Stimulated activated CD4-positive, alpha-beta T cell treated with anti-CD3 and anti-CD28 coated beads, Interleukin-4, amount 100 ng/mL, for 4 hours (primary cell): ENCODE measurements at places on chromosomes 2 and 18.

- DNase-seq, result no peak
These were observed 33.0 kb upstream of the ODC1 start for GRCh38 chr2:10481055-10481665.

DNA sequence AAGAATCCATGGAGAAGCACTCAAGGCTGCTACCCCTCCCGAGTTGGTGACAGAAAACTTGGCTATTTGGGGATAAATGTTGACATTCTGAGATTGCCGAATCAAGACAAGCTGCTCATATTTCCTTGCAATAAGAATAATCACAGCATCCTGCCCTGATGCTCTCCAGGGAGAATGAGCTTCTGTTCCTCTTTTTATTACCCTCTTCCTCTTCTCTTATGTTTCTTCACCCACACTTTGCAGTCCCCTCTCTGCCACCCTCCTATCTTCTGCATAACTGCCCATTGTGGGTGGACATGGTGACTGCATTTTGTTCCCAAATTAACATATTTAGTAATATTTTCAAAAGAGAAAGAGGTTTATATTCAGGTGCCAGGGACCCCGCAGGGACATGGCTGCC, 11.9 kb upstream of the MSGN1 start:
- no peak for DNase-seq

- no peak for DNase-seq
These were observed 15.6 kb upstream of the ACTG2 start for GRCh38 chr2:73877071-73877802.

DNA sequence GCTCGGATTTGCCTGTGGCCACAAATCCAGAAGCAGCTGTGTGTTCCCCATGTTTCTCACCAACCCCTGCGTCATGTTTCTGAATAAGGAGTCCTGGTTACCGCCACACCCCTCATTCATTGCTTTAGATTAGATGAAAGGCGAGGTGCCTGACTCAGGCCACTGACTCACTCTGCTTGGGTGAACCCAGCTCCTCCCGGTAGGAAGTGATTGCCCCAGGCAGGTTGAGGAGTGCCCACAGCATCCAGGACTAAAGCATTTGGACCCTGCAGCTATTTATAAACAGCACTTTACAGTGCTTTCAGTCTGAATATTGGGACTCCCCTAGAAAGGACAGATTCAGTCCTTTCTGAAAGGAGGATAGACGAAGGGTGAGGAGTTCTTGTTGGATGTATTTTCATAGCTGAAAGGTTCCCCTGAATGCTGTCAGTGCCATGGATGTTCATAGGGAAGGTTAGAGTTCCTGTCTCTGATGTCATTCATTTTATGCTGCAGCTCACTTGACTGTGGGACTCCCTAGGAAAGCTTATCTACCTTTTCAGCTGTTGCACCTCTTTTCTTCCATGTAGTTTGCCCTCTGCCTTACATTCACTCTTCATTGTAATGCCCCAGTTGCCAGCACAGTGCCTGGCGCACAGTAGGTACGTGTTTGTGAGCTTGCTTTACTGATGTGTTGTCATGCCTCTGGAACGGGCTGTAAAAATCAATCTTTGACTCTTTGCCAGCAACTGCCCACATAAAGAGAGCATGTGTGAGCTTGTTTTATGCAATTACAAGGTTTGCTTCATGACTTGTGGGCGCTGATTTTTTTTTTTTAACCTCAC, 14.9 kb downstream of the ITGA6 start:
- peak; percentile 76 for DNase-seq

- peak; percentile 16 for DNase-seq
These were observed 110.5 kb downstream of the TCF4 start for GRCh38 chr18:55477499-55477859.

DNA sequence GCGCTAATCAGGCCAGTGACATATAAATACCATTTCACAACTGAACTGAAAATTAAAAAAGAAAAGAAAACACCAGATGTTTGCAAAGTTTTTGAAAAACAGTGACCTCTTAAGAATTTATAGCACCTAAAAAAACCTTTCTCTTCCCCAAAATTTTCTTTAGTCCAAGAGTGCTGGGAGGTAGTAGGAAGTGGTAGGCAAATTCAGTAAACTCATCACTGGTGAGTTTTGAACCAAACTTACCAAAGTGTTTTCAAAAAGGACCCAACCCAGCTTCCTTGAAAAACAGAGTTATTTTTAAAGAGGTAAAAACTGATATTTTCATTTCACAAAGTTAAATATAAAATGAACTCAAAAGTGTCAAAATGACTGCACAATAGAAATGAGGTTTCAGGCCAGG, 90.4 kb downstream of the TMEM247 start:
- no peak for DNase-seq

DNA sequence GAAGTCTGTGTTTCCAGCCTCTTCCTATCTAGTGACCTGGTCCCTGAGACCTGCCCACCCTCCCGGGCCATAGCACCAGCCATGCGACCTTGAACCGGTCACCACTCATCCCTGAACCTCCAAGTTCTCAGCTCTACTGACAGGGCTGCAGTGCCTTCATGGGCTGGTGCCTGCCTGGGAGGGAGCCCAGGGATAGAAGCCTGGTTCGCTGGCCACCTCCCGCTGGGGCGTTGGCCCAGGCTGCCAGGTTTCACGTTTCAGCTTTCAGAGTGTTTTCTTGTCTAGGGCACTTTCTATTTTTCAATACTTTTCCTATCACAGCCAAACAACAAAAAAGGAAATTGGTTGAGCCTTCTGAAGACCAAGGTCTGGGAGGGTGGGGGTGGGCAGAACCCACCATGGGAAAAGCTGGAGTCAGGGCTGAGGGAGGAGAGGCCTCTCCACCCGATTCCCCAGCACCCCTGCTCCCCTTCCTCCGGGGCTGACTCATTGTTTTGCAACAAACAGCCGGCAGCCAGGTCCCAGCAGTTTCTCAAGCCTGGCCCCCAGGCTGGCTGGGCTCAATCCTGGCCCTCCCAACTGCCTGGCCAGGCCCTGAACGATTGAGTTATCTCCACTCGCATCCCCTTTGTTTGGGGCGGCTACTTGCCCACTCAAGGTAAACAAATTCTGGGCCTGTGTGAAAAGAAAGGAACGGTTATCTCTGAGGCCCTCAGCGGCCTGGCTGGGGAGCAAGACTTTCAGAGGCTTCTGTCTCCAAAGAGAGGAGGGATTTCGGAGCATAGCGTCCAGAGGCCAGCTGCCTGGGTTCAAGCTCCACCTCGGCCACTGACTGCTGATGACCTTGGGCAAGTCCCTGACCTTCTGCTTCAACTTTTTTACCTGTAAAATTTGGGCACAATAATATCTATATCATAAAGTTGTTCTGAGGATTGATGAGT, 47.5 kb downstream of the ZFP36L2 start:
- no peak for DNase-seq

DNA sequence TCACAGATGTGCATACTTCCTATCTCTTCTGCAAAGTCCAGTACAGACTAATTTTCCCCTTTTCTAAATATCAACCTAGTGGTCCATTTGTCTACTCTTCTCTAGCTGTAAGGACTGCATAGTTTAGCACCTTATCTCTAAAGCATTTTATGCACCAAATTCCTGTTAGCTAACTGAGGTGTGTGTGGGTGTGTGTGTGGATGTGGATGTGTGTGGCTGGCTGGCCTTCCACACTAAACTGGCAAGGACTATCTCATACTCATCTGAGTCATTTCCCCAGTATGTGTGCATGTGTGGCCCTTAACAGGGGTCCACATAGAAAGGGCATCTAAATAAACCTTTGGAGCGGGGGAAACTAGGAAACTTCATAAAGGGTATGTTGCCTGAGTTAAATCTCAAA, 139.6 kb downstream of the TTC32 start:
- no peak for DNase-seq

- DNase-seq, result no peak
These were observed 23.3 kb upstream of the USP14 start for GRCh38 chr18:135045-135444.

GRCh38 chr2:128384956-128385355, 66.3 kb upstream of the HS6ST1 start:
- DNase-seq, result no peak

GRCh38 chr2:57497489-57498096, 549.0 kb upstream of the VRK2 start:
- DNase-seq, result no peak

DNA sequence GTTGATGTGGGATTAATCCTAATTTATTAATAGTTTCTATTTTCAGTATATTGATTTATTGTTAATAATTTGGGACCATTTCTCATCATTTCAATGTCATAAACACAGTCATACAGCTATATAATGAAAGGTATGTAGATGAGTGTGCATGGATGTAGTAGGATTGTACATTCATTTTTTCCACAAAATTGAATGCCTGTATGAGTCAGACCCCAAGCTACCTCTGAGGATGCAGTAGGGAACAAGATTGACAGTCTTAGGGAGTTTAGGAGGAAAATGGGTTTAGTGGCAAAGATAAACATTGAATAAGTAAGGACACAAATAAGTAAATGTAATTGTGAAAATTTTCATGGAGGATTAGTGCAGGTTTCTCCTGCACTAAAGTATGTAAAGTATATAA, 14.1 kb upstream of the TMEFF2 start:
- no peak for DNase-seq

DNA sequence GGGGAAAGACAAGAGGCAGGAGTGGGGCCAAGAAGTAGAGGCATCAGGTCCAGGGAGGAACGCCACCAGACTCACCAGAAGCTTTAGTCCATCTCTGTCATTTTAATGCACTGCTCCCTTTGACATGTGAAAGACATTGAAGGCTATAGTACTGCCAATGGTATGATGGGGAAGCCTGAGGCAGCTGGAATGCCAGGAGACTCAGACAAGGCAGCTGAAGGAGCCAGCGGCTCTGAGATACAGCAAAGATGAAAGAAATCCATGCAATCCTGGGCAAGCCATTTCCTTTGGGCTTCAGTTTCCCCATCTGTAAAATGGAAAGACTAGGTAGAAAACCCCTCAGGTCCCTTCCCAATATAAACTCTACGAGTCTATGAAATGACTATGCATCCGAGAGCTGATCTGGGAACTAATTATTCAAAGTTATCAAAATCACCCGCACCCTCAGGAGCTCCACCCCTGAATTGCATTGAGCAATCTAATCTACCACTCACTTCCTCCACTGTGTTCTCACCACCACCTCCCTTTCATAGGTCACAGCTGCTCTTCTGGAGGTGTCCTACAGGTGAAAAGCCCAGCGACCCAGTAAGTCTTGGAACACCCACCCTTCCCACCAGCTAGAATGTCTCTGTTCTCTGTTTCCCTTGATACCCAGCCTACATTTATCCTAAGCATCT, 3.1 kb downstream of the CXCR2 start:
- no peak for DNase-seq

DNA sequence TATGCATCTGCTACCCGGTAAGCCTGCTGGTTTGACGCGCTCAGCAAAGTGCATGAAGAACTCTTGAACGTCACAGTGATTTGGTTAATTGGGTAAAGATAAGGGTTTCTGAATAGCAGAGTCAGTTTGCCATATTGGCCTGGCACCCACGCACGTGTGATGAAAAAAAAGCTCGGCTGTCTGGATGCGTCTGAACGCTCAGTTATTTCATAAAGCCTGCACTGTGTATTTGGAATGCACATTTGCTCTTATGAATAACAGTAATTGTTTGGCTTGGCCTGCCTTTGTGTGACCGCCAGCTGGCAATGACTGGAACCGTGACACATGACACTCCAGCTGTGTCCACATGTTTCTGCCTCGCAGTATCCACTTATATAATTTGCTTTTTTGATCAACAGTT, 129.2 kb upstream of the MEIS1 start:
- no peak for DNase-seq

- DNase-seq, result no peak
These were observed 113.3 kb downstream of the KIAA1328 start for GRCh38 chr18:36942264-36942663.

DNA sequence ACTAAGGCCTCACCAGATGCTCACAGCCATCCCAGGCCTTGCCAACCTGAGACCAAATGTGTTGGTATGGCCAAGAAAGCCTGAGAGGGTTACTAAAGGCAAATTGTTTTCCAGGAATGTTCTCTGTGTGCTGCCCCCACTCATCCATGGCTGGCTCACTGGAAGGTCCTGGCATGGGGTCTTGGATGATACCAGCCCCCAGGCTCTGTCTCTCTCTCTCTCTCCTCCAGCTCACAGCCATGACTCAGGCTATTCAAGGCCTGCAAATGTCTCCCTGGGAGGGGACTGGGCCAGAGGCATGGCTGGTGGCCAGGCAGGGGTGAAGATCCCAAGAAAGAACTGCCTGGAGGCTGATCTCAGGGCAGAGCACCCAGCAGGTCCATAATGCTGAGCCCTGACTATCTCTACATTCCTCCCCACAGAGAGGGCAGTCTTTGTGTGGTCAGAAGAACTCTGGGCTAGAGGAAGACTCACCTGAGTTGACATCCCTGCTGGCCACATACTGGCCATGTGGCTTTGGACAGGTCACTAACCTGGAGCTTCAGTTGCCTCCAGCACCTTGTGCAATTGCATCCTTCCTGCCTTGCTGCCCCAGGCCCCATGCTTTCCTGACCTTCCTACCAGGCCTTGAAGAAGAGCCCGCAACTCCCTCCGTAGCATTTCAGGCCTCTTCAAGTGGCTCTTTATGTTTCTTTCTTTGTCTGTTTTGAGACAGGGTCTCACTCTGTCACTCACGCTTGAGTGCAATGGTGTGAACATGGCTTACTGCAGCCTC, 150.4 kb downstream of the ZFP36L2 start:
- DNase-seq, result no peak

GRCh38 chr2:239935789-239936758, 89.1 kb downstream of the NDUFA10 start:
- no peak for DNase-seq

- DNase-seq, result no peak
These were observed 291.2 kb downstream of the ALPK2 start for GRCh38 chr18:58337686-58338085.

GRCh38 chr2:227717687-227718567, at the start of gene SLC19A3:
Gene SLC19A3, minus strand, starts transcription at chr2:227718028. Its CDS starts 15,710 bp downstream, at chr2:227702318.
- DNase-seq, result no peak

DNA sequence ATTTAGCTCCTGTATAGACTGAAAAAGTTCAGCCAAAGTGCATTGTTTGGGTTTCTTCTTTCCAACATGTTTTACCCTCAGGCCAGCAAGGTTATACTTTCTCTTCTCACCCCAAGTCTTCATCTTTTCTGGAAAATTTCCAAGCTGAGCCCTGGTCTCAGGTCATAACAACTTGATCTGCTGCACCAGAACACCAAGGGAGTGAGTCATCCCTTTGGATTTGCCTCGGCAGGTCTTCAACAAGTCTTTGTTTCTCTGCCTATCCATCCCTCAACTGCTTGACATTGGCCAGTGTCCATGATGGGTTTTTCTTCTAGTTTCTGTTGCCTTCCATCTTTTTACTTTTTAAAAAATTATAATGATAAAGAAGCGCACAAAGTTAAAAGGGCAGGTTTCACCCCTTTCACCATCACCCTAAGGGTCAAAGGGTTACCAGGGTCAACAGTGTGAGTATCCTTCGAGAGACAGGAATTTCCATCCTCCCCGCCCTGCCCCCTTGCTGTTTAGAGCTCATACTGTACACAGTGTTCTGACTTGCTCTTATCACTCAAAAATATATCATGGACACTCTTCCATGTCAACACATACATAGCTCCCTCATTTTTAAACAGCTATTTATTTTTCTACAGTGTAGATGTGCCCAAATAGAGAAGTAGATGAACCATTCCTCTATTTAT, 5.7 kb upstream of the SPATS2L start:
- DNase-seq, result no peak

GRCh38 chr18:32036506-32037180, 18.0 kb downstream of the RNF125 start:
- no peak for DNase-seq
